ENCODE measurements at places on chromosomes 3 and 15.

- DNase-seq: no peak
- no peaks in the 10 kb centered on the region for H3K27me3 ChIP-seq
- H3K4me3 ChIP-seq: peak within 1 kb of the TSS; percentile 88
- H3K27ac ChIP-seq: peak within 1 kb of the TSS; percentile 92
Observed at GRCh38 chr15:80152896-80153876, at the start of gene FAH. Gene FAH (plus strand): TSS chr15:80152999. CDS start chr15:80153055, 56 bp downstream.

GRCh38 chr3:41963823-41964222 is 1.9 kb upstream of the ULK4 start:
- no peaks in the 10 kb centered on the region for H3K27me3 ChIP-seq
- H3K4me3 ChIP-seq: no peak overlapping the region
- no peak for DNase-seq
- no peaks in the 10 kb centered on the region for H3K4me1 ChIP-seq
- H3K27ac ChIP-seq: no peak overlapping the region

- DNase-seq: no peak
- H3K27me3 ChIP-seq: no peaks in the 10 kb centered on the region
- H3K27ac ChIP-seq: no peak overlapping the region
- no peak overlapping the region for H3K4me3 ChIP-seq
- H3K4me1 ChIP-seq: no peaks in the 10 kb centered on the region
Observed at GRCh38 chr3:80521081-80521480, 753.3 kb upstream of the ROBO1 start.

DNA sequence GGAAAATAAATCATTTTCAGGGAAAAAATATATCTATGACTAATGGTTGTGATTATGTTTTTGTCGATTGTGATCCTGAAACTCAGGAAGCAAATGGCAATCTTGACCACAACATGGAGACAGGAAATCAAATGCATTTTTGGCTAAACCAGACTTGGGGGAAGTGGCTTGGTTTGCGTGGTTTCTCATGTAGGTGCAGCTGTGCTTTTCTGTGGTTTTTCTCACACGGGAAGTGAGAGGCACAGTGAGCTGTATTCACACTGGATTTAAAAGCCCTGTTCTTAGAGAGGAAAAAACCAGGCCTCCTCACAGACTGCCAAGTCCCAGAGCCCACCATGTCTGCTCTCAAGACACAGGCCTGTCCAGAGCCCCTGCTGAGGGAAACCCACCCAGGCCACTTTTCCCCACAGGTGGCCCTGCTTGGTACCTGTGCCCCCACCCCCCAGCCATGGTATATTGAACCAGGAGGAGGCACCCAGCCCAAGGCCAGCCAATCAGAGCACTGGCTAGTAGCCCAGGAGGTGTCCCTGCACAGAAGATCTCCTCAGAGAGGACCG is 46.1 kb downstream of the BTD start:
- no peak overlapping the region for H3K4me3 ChIP-seq
- H3K36me3 ChIP-seq: peaks cover 18% of the 10 kb centered on the region
- no peaks in the 10 kb centered on the region for H3K27me3 ChIP-seq
- no peak for DNase-seq

DNA sequence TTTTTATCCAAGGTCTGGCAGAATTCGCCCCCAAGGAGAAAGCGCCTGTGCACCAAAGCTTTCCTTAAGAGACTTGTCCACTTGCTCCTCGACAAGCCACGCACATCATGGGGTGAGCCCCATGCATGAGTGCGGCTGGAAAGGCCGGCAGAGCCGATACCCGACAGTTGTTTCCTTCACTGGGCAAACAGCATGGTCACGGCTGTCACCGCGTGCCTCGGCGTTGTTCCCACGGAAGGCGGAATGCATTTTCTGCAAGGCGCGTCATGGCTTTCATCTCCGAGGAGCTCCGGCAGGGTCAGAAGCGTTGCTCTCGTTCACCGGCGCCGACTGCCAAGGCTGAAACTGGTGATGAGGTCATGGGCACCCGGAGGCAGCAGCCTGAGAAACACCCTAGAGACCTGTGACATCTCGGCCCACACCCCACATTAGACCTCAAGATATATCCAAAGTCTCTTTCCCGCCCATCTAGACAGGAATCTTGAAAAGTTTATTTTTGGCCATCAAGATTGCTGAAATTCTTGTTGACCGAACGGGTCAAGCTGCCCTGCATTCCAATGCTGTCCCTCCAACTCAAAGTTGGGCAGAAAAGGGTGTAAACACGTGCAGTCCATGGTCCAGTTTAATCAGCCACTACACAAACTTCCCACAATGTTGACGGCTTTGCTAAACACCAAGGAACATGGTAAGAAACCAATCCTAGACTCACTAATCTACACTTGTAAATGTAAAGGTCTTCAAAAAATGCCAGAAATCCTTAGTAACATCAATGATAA is 604 bp upstream of the TJP1 start:
- H3K27ac ChIP-seq: peak overlapping the region; percentile 96
- peak overlapping the region; percentile 87 for H3K4me3 ChIP-seq
- H3K36me3 ChIP-seq: no peaks in the 10 kb centered on the region
- peaks cover 4% of the 10 kb centered on the region for H3K4me1 ChIP-seq
- no peaks in the 10 kb centered on the region for H3K27me3 ChIP-seq

- no peak for DNase-seq
- H3K27ac ChIP-seq: no peak overlapping the region
- no peaks in the 10 kb centered on the region for H3K36me3 ChIP-seq
- H3K4me3 ChIP-seq: no peak overlapping the region
Observed at GRCh38 chr3:140242818-140243276, 307.9 kb downstream of the CLSTN2 start.

DNA sequence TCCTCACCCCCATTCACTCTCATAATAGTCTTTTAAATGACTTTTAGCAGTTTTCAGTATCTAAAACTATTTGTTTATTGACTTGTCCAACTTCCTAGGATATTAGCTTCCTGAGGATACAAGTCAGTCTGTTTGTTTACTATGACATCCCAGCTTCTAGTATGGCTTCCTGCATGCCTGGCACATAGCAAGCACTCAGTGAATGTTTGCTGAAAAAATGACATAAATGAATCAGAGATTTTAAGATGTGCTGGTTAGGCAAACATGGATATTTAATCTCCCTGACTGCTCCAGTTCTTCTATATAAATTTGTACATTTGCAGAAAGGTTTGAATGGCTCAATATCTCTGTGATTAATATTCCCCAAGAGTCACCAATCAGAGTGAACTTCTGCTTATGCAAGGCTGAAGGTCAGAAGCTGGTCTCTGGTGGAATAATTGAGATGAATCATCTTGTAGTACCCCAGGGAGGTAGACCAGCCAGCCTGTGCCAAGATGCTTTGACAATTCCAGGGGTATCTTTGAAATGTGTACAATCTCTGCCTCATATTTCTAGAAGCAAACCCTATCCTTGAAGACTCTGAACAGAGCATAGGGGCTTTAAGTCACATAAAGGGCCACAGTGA is 219.0 kb upstream of the LMCD1 start:
- no peak overlapping the region for H3K4me3 ChIP-seq
- H3K27me3 ChIP-seq: no peaks in the 10 kb centered on the region
- H3K36me3 ChIP-seq: no peaks in the 10 kb centered on the region
- no peak overlapping the region for H3K27ac ChIP-seq

DNA sequence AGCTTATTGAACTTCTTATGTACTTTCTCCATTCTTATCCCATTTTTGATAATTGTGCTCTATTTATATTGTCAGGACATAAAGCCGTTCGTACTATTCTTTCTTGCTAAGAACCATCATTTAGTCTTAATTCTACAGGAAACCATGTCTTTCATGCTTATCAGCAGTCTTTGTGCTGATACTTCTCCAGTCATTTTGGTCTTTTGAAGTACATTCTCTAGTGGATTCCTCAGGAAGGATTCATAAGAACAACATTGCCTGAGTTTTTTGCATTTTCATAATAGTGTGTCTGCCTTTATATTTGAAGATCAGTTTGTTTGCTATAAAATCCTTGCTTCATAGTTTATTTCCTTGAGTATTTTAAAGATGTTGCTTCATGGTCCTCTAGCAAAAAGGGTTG is 126.6 kb upstream of the NEO1 start:
- H3K4me3 ChIP-seq: no peak overlapping the region
- no peaks in the 10 kb centered on the region for H3K36me3 ChIP-seq
- peaks cover 5% of the 10 kb centered on the region for H3K27me3 ChIP-seq
- no peak for DNase-seq
- H3K27ac ChIP-seq: no peak overlapping the region

DNA sequence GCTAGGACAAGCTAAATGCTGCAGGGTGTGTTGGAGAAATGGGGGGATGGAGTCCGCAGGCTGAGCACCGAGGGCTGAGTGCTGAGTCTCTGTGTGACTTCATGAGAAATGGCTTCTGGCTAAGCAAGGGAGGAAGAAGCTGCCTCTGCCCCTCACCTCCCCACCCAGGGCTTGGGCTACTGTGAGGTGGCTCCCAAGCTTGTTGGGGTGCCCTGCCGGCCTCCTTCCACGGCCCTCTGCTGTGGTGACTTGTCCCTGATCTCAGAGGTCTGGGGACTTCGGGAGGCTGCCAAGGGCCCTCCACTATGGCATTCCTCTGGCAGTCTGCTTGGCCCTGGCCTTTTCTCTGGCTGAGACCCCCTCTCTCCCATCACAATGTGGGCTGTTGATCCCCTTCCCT is 30.1 kb upstream of the RAD18 start:
- no peaks in the 10 kb centered on the region for H3K27me3 ChIP-seq
- H3K27ac ChIP-seq: no peak overlapping the region
- no peak overlapping the region for H3K4me3 ChIP-seq
- H3K36me3 ChIP-seq: no peaks in the 10 kb centered on the region

GRCh38 chr3:70564552-70564951 is 252.1 kb upstream of the MDFIC2 start:
- H3K4me3 ChIP-seq: no peak overlapping the region
- no peaks in the 10 kb centered on the region for H3K4me1 ChIP-seq

DNA sequence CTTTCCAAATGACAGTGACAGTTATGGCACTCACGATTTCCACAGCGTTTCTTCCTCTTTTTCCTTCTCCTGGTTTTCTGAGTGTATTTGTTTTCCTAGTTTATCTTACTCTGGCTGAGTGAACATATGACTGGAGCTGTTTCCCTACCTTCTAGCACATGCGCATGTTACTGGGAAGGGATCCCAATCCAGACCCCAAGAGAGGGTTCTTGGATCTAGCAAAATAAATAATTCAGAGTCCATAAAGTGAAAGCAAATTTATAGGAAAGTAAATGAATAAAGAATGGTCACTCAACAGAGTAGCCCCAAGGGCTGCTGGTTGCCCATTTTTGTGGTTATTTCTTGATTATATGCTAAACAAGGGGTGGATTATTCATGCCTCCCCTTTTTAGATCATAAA is 23.8 kb downstream of the METTL6 start:
- no peak for DNase-seq
- H3K27ac ChIP-seq: no peak overlapping the region
- H3K4me3 ChIP-seq: no peak overlapping the region
- H3K27me3 ChIP-seq: no peaks in the 10 kb centered on the region
- no peaks in the 10 kb centered on the region for H3K4me1 ChIP-seq

GRCh38 chr3:130693314-130693713 is 53.3 kb downstream of the PIK3R4 start:
- H3K4me1 ChIP-seq: no peaks in the 10 kb centered on the region
- H3K36me3 ChIP-seq: peaks cover 67% of the 10 kb centered on the region
- H3K27me3 ChIP-seq: no peaks in the 10 kb centered on the region
- no peak overlapping the region for H3K4me3 ChIP-seq

- H3K4me1 ChIP-seq: no peaks in the 10 kb centered on the region
- H3K27ac ChIP-seq: no peak overlapping the region
- H3K27me3 ChIP-seq: no peaks in the 10 kb centered on the region
- H3K36me3 ChIP-seq: no peaks in the 10 kb centered on the region
- H3K4me3 ChIP-seq: no peak overlapping the region
Observed at GRCh38 chr3:80688814-80689213, 921.0 kb upstream of the ROBO1 start.

DNA sequence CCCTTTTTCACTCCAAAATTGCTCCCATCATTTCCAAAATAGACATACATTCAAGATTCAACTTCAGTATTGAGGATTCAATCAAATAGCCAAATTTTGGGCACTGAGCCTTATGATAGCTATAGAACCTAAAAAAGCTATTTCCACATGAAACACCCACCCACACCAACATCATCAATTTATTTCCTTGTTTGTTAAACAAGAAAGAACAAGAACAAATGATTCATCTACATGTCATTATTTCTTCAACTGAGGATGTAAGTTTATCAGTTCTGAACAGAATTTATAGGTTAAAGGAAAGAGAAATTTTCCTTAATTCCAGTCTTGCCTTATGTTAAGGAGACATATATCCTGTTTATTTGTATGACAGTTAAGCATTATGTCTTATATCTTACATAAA is 32.2 kb downstream of the DPPA2 start:
- no peaks in the 10 kb centered on the region for H3K4me1 ChIP-seq
- no peaks in the 10 kb centered on the region for H3K36me3 ChIP-seq
- DNase-seq: no peak
- no peak overlapping the region for H3K27ac ChIP-seq

Data from esophagus squamous epithelium (tissue), 5 donors.